Activated CD8-positive, alpha-beta memory T cell treated with anti-CD3 and anti-CD28 coated beads for 36 hours (primary cell): ENCODE measurements at places on chromosomes 7 and 10. TPM values are rescaled to one million over a fixed set of nuclear protein-coding genes. Genes with fewer than 3 reads are reported as not detected.

The GIMAP4 gene
- 26.3 TPM for total RNA-seq

The RBM20 gene
- total RNA-seq: 0.15 TPM

The CBLL1 gene
- 45.0 TPM for total RNA-seq

The CUZD1 gene
- total RNA-seq: 2.9 TPM

The CYP2C8 gene
- 0.21 TPM for total RNA-seq

The TACC2 gene
- not detected for total RNA-seq

The TSPAN12 gene
- total RNA-seq: not detected
